ENCODE measurements at places on chromosomes 2 and 18.

DNA sequence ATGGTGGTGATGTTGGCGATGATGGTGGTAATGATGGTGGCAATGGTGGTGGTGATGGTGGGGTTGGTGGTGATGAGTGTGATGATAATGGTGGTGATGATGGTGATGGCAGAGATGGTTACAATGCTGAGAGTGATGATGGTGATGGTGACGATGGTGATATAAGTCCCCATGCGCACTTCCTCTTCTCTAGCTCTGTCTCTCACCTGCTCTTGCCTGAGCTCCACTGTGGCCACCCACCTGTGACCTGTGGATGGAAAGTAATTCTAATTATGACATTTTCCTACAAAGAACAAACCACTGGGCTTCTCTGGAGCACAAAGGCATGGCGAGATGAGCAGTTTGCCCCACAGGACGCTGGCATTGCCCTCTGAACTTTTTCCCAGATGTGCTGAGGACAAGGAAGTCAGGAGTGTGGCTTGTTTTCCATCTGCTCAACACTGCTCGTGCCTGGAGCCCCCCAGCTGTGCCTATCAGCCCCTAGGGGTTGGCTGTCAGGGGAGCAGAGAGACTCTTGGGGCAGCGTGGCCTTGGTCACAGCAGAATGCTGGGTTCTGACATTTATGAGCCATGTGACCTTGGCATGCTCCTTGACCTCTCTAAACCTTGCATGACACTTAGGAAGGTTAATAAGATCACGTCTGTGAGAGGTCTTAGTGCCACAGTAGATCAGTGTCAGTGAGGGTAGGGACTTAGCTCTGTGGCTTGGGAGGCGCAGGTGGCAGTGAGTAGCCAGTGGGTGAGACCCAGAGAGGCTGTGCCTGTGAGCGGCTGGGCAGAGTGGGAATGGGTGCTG is 68.4 kb downstream of the RRM2 start:
- DNase-seq: no peak

DNA sequence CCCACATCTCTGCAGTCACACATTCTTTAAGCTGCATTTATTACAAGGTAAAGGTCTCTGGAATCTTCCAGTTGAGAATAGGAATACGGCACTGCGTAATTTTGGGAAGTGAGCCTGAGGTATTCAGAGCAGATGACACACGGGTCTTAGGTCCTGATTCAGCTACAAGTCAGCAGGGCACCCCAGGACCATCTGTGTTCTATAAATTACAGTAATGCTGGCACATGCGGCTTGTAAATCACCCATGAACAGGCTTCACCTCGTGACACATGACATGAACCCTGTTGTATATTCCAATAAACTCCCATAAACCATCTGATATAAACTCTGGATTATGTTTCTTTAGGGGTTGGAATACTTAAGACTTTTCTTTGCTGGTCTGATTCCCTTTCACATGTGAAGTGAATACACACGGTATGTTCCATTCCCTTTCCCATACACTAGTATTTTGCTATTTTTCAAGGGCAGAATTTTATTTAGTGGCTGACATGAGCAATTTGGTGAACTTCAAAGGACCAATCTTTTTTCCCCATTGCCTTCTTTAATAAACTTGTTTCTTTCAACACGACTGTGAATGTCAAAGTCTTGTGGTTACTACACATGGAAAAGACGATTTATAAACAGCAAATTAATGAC is 298.6 kb downstream of the MEIS1 start:
- DNase-seq: no peak

- no peak for DNase-seq
Measured at GRCh38 chr2:28004086-28004485, 113.6 kb downstream of the BABAM2 start.

DNA sequence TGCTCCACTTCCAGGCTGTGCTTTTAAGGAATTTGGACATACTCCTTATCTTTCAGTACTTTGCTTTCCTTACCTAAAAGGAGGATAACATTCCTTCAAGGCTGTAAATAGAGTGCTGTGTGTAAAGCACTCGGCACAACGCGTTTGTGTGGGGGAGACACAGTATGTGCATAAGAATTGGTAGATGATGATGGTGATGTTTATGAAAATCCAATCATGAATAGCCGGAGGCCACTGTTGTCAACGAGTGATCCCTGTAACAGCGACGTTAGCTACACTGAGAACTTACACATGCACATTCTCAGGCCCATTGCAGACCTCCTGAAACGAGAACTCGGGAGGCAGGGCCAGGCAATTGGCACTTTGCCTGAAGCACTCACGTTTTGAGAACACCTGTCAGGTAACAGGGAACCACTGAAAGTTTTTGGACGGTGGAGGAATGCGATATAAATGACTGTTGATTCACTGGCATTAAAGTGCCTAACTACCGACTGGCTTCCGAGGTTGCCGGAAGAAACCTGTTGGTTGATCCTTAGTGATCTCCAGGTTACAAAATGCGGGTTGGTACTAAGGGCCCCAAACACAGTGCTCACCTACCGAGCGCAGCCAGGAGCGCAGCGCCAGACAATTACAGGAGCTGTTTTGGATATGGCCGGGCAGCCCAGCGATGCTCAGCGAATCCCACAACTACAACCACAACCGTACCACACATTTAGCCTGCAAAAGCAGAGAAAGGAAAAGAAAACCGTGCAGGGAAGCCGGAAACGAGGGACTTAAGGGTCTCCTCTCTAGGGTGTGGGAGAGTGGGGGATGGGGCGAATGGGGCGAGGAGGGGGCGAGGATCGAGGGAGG is 1.0 kb upstream of the MAP4K4 start:
- DNase-seq: peak; percentile 14

GRCh38 chr2:73832930-73833329 is 4.2 kb downstream of the STAMBP start:
- DNase-seq: no peak

- DNase-seq: no peak
Measured at GRCh38 chr2:8258406-8258805, 423.4 kb upstream of the ID2 start.

DNA sequence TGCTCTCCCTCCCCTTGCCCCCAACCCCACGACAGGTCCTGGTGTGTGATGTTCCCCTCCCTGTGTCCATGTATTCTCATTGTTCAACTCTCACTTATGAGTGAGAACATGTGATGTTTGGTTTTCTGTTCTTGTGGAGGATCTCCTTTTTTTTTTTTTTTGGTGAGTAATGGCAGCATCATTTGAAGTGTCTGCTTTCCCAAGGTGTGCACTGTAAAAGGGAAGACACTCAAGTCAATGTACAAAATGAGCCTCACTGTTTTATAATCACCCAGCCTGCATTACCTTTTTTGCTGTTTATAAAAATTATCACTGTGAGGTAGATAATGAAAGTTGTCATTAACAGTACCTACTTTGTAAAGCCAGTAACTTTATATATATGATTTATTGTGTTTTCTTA is 56.9 kb downstream of the INSIG2 start:
- no peak for DNase-seq

GRCh38 chr18:62767321-62767720 is 52.0 kb downstream of the PHLPP1 start:
- DNase-seq: no peak

DNA sequence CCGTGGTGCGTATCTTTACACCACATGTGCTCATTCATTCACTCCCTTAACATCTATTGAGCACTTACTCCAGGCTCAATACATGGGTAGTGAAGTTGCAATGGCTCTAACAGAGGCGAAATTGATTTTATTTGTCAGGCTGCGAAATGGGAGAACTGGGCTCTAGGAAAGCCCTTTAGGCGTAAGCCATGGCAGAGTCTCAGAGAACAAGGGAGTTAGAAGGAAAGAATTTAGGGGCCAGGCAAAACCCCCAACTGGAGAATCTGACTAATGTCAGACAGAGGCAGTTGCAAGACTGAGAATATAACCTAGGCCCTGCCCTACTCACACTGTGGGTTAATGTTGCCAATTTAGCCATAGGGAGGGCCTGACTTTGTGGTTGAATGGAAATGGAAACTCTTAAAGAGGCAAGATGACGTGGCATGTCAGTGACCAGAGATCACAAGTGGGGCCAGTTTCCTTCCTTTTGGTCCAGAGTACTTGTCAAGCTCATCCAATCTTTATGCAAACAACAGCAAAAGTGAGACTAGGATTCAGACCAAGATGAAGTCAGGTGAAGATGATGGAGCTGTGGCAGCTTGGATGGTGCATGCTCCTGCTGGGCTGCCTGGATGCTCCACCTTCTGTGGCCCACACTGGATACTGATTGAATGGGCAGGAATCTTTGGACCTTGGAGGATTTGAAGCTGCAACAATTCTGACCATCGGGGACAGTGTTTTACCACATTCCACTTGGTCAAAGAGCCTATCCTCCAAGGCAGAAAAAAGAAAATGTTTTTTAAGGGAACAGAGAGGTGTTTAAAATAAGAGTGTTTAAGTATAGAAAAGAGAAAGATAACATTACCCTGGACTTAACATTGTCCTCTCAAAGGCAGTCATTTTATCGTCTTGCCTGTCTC is 92.2 kb downstream of the CAPN13 start:
- no peak for DNase-seq

- DNase-seq: no peak
Measured at GRCh38 chr2:166202778-166203177, 75.0 kb upstream of the SCN1A start.

DNA sequence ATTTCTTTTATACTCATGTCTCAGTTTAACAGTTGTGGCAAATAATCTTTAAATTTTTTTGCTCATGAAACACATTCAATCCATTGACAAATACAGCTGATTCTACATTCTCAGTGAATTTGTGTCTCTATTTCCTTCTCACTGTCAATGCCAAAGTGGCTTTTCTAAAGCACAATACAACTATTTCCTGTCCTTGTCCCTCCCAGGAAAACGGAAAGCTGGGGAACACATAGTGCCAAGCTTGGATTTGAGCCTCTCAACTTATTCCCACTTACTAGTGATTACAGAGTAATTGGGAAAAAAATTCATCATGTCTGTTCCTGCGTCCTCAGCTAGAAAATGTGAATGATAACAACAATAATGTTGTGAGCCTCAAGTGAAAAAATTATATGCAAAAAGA is 899.7 kb upstream of the CDH2 start:
- no peak for DNase-seq

GRCh38 chr2:147076634-147077033 is 768.2 kb upstream of the ACVR2A start:
- no peak for DNase-seq

DNA sequence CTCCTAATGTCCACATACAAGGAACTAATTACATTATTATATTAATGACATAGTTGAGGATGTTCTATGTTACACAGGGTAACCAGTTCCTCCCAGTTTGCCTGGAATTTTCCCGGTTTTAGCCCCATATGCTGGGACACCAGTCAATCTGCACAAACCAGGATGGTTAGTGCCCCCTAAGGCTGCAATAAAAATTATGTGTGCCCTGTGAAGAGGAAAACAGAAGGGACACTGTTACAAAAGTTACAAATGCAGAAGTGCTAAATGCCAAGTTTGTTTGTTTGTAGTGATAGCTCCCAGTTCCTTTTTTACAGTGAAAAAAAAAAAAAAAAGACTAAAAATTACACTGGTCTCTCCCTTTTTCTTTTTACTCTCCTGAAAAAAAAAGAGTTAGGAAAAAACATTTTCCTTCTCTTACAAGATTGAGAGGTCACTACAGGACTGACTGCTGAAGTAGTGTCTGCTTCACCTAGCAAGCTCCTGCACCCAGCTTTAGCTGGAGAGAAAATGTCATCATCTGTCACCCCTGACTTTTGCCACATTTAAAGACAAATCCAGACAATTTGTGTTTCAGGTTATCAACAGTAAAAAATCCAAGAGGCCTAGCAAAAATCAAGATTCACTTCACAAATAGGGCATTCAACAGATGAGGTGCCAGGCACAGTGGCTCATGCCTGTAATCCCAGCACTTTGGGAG is 3.2 kb downstream of the ANKRD44 start:
- DNase-seq: no peak

DNA sequence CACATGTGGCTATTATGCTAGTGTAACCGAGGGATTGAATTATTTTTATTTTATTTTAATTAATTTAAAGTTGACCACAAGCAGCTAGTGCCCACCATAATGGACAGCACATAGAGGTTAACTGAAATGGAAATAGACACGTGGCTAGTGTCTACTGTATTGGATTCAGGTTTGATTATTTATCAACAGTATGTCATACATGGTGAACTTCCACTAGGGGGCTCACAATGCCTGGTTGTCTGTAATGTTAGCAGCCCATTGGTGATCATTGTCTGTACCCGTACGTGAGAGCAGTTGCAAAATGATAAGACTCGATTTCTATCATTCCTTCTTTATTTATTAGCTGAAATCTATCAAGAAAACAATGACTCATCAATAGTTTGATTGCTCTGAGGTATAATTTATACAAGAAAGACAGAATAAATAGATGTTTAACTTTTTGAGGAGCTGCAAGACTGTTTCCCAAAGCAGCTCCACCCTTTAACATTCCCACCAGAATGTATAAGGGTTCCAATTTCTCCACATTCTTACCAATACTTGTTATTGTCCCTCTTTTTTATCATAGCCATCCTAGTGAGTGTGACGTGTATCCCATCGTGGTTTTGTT is 76.5 kb downstream of the CYBRD1 start:
- peak; percentile 65 for DNase-seq

- DNase-seq: peak; percentile 37
Measured at GRCh38 chr18:45275367-45276113, 339.7 kb upstream of the SLC14A2 start.

- no peak for DNase-seq
Measured at GRCh38 chr2:227687189-227687588, 20.6 kb downstream of the SCYGR5 start.

DNA sequence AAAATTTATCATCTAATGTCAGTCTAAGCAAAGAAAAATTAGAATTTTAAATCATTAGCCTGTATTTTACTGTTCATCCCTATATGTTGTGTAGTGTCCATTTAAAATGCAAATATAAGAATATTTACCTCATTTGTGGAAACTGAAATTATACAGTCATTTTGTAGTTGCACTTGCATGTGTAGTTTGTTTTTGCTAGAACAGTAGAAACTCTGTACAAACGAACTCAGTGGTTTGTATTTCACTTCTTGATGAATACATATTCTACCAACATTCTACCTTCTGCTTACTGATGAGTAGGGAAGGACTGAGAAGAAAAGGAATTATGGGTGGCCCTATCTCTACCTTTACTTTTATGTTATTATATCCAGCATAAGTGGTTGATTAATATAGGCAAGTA is 29.7 kb downstream of the BMPR2 start:
- DNase-seq: no peak

GRCh38 chr2:222598611-222599010 is 57.3 kb downstream of the FARSB start:
- no peak for DNase-seq

GRCh38 chr2:178874529-178875240 is 67.5 kb upstream of the TTN start:
- DNase-seq: no peak

GRCh38 chr2:132757002-132757589 is 87.1 kb upstream of the LYPD1 start:
- no peak for DNase-seq

- DNase-seq: no peak
Measured at GRCh38 chr2:38154395-38154794, 78.4 kb upstream of the CYP1B1 start.

DNA sequence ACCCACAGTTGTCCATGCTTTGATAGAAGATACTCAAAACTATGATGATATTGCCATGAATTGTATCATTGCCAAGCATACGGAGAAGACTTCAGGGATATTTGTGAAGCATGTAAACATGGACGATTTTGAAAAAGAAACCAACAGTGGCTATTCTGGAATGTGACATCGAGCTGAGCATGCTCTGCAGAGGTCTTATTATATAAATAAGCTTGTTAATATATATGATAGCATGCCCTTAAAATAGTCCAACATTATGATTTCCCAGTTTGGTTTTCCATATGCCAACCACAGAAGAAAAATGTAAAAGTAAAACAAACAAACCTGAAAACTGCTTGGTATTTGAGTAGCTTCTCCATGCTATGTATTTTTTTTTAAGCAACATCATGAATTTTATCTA is 159.1 kb downstream of the LNPK start:
- no peak for DNase-seq

- DNase-seq: no peak
Measured at GRCh38 chr18:12046751-12047335, 46.8 kb upstream of the ANKRD62 start.
